ENCODE measurements at places on chromosomes 5 and 9.

- no peak for DNase-seq
Measured at GRCh38 chr9:81430727-81431126, 258.6 kb downstream of the TLE1 start.

DNA sequence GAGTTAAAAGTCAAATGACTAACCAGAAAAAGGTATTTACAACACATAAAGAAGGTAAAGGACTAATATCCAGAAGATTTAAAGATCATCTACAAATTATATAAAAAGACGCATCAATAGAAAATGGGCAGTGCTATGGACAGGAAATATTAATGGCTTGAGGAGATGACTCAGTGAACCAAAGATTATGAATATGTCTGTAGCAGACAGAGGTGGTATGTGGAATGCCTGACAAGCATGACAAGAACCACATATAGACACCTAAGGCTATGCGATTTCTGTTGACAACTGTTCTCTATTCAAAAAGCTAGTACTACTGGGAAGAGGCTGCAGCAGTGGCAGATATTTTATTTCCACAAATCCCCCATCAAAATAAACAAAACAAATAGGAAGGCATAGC, 177.0 kb upstream of the SH3GL2 start:
- no peak for DNase-seq

DNA sequence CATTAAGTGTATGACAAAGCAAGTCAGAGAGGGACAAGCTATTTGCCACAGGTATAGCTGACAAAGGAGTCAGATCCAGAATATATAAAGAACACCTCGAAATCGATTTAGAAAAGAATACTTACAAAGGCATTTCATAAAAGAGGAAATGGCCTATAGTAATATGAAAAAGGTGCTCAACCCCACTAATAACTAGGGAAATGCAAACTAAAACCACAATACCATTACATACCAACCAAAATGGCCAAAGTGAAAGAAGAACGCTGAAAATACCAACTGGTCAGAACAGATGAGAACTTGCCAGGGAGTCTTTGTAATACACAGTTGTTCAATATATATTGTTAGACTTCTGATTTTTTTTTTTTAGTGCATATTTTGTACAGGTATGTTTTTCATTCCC, 152.9 kb downstream of the CDC42SE2 start:
- DNase-seq: no peak

- DNase-seq: no peak
Measured at GRCh38 chr5:113384782-113385285, 50.0 kb downstream of the TSSK1B start.

DNA sequence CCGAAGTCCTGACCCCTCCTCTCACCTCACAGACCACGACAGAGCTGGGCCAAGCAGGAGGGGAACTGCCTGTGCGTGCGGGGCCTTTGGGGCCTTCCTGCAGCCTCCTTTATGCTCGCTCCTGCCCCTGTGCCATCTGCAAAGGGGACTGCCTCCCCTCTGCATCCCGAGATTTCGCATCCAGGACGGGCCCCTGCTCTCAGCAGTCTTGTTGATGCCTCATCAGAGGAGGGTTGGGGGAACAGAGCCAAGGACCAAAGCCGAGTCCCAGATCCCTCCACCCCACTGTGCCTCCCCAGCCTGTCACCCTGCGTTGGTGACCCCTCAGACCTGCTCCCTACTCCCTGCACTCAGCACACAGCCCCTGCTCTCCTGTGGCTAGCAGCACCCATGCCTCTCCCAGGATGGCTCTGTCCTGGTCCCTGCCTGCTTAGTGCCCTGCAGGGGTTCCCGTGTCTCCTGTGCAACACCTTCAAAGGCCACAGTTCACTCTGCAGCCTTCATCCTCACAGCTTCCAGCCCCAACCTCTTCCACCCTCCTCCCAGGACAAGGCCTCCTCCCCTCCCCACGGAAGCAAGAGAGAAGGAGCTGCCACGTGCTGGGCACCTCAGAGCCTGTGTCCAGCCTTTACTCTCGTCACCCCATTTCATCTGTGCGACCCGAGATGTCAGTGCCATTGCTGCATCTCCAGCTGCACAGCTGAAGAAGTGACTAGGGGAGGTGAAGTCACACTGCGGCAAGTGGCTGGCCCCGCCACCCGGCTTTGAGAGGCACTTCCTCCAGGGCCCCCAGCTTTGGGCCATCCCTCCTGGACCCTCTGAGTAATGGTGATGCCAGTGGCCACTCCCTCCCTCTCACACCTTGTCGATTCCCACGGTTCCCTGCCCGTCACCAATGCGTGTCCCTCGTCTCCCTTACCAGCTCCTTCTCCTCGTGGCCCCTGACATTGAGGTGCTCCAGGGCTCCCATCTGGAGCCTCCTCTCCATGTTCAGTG, 62.6 kb upstream of the LRRTM2 start:
- DNase-seq: no peak

GRCh38 chr9:20732118-20732517, 48.1 kb downstream of the FOCAD start:
- no peak for DNase-seq

GRCh38 chr9:13002740-13003139, 227.9 kb downstream of the LURAP1L start:
- no peak for DNase-seq

GRCh38 chr9:107367727-107368502, 84.8 kb downstream of the RAD23B start:
- DNase-seq: no peak

GRCh38 chr5:109838157-109838556, 148.4 kb downstream of the MAN2A1 start:
- DNase-seq: no peak

- DNase-seq: no peak
Measured at GRCh38 chr5:174834081-174834480, 109.7 kb downstream of the MSX2 start.

- DNase-seq: no peak
Measured at GRCh38 chr5:143445776-143446175, 42.3 kb upstream of the NR3C1 start.

DNA sequence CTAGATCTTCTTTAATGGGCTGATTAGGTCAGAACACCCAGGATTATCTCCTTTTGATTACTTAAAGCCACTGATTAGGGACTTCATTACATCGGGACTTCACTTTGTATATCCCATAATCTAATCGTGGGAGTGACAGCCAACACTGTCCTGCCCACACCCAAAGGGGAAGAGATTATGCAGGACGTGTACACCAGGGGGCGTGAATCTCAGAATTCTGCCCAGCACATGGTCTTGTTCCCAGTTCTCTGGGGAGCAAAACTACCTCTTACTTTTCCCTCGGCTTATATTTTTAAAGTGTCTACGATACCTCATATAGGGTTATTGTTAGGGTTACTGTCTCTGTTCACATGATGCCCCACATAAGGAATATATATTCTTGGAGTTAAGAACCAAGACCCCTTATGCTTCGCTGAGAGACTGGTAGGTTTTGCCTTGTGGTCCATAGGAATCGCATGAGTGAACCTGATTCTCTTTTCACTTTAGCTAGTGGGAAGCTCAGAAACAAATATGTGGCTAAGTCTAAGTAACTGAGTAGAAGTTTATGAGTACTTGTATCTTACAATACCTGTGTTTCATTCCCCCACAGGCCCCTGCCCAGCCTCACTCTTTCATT, 192.7 kb downstream of the GNA14 start:
- no peak for DNase-seq

DNA sequence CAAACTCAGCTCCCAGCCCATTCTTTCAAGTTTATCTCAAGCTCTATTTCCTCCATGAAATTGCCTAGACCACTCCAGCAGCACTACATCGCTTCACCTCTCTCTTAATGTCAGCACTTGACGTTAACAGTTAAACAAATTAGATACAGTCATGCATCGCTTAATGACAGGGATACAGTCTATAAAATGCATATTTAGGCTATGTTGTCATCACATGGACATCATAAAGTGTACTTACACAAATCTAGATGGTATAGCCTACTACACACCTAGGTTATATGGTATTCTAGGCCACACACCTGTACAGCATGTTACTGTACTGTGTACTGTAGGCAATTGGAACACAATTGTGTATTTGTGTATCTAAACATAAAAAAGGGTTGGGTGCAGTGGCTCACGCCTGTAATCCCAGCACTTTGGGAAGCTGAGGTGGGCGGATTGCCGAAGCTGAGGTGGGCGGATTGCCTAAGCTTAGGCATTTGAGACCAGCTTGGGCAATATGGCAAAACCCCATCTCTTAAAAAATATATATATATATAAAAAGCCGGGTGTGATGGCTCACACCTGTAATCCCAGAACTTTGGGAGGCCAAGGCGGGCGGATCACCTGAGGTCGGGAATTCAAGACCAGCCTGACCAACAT, 13.4 kb upstream of the PCSK5 start:
- DNase-seq: no peak

DNA sequence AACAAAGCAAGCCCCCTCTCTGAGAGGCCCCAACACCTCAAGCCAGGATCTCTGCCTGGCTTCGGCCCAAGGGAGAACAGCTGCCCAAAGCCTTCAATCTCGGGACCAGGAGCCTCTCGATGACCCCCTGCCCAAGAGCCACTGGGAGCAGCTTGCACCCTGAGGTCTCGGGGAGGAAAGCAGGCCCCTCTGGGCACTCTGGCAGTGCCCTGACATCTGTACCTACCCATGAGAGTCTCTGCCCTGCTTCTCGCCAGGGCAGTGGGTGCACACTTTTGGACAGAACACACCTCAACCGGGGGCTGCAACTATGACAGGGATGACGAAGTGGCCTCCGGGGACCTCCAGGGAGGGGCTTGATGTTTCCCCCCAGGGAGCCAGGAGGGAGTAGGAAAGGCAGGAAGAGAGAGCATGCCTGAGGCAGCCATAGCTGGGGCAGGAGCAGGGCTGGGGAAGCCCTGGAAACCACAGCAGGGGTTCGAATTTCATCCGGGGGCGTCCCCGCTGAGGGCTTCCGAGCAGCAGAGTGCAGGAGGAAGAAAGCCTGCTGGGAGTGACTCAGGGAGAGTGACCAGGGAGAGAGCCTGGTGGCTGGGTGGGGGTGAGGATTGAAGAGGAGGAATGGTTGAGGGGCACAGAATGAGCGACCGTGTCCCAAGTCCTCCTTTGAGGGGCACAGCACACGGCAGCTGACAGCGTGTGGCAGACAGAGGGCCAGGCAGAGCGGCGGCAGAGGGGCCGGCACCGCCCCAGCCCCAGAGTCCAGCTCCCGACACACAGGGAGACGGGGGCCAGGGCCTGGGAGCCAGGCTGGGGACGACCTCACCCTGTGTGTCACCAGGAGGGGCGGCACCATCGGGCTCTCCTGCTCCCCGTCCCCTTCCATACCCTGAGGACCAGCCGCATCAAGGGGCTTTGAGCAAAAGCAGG, 1.8 kb downstream of the LPCAT1 start:
- DNase-seq: peak; percentile 98

GRCh38 chr5:8825139-8825757, 720.6 kb downstream of the SEMA5A start:
- DNase-seq: no peak

- no peak for DNase-seq
Measured at GRCh38 chr5:73369278-73369677, 79.3 kb downstream of the FOXD1 start.

- DNase-seq: no peak
Measured at GRCh38 chr9:85040821-85041465, 371.4 kb downstream of the NTRK2 start.

DNA sequence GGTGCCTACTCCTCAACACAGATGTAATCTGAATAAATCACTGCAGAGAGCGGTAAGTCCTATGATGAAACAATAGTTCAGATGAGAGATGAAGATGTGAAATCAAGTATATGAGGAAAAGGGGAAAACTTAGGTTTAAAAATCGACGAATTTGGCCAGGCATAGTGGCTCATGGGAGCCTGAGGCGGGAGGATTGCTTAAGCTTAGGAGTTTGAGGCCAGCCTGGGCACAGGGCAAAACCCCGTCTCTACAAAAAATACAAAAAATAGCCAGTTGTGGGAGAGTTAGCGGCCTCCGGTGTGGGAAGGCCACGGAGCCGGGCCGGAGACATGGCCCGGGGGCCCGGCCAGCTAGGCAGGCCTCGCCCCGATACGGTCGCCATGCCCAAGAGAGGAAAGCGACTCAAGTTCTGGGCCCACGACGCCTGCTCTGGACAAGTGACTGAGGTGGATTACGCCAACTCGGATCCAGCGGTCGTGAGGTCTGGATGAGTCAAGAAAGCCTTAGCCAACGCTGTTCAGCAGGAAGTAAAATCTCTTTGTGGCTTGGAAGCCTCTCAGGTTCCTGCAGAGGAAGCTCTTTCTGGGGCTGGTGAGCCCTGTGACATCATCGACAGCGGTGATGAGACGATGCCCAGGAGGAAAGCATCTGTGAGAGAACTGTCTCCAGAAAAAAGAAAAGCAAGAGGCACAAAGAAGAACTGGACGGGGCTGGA, 62.8 kb upstream of the SUB1 start:
- peak; percentile 83 for DNase-seq

GRCh38 chr5:143554187-143554717, 150.8 kb upstream of the NR3C1 start:
- peak; percentile 73 for DNase-seq

DNA sequence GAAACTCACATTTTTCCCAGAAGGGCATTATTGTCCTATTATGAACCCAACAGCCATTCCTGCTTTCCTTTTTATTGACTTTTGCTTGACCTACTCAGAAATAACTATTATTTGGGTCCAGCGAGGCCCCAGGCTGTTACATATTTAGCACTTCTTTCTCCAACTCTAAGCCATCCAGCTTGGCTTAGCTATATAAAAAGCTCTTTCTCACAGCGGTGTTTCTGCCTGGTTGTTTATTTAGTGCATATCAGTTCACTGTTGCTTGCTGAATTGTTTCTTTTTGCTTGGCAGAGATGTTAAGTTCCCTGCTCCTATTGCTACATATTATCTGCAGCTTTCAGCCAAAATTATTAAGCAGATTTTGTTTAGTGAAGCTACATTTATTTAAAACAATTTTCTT, 1156.8 kb upstream of the SEMA6A start:
- no peak for DNase-seq

GRCh38 chr5:158522776-158523175, 576.9 kb downstream of the EBF1 start:
- DNase-seq: no peak

DNA sequence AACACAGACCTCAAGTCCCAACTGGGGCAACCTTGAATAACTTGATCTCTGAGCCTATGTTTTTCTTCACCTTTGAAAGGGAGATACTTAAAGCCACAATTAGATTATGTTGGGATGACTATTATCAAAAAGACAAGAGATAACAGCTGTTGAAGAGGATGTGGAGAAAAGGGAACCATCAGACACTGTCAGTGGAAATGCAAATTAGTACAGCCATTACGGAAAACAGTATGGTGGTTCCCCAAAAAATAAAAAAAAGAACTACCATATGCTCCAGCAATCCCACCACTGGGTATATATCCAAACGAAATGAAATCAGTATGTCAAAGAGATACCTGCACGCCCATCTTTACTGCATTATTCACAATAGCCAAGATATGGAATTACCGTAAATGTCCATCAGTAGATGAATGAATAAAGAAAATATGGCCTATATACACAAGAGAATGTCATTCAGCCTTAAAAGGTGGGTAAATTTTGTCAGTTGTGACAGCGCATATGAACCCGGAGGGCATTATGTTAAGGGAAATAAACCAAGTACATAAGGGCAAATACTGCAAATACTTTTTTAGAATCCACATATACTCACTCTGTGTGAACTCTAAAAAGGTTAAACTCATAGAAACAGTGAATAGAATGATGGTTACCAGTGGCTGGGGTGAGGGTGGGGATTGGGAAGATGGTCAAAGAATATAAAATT, 12.7 kb downstream of the FAT2 start:
- DNase-seq: no peak

Measured in osteoblast (primary cell).